Left kidney (tissue), 8 donors: ENCODE measurements at places on chromosomes 6 and 20.

GRCh38 chr6:26155061-26155930, 68.1 kb downstream of the HFE start:
- peak; percentile 64 for DNase-seq

DNA sequence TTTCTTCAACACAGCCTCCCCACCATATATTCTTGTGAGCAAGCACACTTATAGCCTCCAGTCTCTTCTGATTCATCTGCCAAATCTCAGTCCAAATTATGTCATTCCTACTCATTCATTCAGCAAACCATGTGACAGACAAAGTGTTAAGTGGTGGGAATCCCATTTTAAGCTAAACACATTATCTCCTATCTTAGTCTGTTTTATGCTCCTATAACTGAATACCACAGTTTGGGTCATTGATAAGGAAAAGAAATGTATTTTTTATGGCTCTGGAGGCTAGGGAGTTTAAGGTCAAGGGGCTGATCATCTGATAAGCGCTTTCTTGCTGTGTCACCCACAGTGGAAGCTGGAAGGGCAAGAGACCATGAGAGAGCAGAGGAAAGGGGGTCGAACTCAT, 23.9 kb upstream of the SMIM13 start:
- DNase-seq = no peak

- DNase-seq = peak; percentile 82
Measured at GRCh38 chr20:36792422-36792821, 18.9 kb upstream of the DSN1 start.

- no peak for DNase-seq
Measured at GRCh38 chr6:27159725-27160124, 87.8 kb upstream of the PRSS16 start.

DNA sequence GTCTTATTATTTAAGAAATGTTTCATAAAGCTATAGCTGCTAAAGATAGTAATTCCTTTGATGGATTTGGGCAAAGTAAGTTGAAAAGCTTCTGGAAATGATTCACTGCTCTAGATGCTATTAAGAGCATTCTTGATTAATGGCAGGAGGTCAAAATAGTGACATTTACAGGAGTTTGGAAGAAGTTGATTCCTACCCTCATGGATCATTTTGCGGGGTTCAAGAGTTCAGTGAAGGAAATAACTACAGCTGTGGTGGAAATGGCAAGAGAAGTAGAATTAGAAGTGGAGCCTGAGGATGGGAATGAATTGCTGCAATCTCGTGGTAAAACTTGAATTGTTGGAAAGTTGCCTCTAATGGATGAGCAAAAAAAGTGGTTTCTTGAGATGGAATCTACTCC, 316.1 kb downstream of the UTRN start:
- no peak for DNase-seq

- DNase-seq = no peak
Measured at GRCh38 chr6:160138839-160139419, 17.3 kb downstream of the SLC22A1 start.

- DNase-seq = no peak
Measured at GRCh38 chr20:22453244-22454080, 130.9 kb downstream of the FOXA2 start.

- no peak for DNase-seq
Measured at GRCh38 chr6:148885925-148886845, 139.4 kb downstream of the UST start.

DNA sequence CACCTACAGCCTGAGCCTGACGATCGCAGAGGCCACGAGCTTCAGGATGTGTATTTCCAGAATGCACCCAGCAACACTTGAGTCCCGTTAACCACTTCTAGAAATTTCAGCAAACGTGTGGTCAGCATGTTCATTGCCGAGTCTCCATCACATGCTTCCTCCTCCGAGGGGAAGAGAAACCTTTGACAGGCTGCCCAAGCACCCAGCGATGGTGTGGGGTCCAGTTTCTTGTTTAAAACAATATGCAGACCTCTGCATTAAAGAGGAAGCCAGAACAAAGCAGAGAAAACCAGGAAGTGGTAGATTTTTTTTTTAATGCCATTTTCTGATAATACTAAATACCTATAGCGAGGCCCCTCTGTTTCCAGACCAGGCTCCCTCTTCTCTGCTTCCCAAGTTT, 71.9 kb downstream of the GNAS-AS1 start:
- no peak for DNase-seq

DNA sequence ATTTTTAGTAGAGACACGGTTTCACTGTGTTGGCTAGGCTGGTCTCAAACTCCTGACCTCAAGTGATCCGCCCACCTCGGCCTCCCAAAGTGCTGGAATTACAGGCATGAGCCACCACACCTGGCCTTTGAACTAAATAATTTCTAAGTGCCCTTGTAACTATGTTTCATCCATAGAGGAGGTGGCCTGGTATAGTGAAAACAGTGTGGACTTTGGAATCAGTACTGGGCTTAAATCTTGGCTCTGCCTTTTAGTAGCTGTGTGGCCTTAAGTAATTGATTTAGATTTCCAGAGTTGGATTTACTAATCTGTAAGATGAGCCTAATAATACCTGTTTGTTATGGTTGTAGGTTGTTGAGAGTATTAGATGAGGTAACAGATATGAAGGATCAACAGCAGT, 14.2 kb upstream of the TGM3 start:
- no peak for DNase-seq

GRCh38 chr6:99425647-99426450, 741 bp upstream of the PNISR start:
- peak; percentile 91 for DNase-seq

- no peak for DNase-seq
Measured at GRCh38 chr20:40444516-40444915, 244.5 kb downstream of the MAFB start.

DNA sequence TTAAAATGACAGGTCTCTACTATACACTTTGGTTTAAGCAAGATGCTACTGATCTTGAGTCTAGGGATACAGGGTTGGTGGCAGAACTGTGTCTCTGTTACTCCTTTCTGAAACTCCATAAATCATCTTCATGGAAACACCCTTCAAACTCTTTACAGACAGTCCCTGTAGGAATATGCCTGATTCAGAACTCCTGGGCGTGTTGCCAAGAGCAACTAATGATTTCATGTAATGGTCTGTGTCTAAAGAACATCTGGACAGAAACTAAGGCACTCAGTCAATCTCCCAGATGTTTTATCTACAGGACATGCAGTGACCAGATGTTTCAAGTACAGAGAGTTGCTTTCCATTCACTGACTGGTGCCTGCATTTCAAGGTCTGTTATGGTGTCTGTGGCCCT, 464.4 kb upstream of the CHD6 start:
- DNase-seq = peak; percentile 74

DNA sequence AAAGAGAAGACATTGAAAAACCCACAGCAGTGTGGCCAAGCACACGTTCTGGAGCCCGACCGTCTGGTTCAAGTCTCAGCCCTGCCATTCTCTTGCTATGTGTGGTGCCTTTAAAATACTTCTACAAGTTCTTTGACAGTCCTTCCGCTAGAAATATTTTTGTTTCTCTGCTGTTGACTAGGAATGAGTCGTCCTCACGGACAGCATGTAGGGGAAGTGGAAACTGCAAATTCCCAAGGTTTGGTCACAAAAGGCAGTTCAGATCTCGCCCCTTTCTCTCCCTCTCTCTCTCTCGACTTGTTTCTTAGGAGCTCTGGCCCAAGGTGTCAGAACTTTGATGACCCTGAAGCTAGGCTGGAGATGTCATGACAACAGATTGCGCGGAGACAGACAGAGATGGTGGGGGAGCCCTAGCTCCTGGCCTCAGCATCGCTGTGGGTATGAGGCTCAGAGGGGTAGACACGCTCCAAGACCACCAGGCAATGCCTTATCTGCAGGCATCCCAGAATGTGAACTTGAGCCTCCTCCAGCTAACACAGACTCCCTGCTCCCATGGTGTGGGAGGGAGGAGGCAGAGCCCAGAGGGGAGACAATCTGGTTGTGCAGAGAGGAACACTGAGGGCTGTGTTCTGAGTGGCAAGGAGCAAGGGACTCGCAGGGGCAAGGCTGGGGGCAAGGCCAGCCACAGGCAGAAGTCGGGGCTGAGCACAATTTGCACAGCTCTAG, 368.9 kb upstream of the SULF2 start:
- no peak for DNase-seq

DNA sequence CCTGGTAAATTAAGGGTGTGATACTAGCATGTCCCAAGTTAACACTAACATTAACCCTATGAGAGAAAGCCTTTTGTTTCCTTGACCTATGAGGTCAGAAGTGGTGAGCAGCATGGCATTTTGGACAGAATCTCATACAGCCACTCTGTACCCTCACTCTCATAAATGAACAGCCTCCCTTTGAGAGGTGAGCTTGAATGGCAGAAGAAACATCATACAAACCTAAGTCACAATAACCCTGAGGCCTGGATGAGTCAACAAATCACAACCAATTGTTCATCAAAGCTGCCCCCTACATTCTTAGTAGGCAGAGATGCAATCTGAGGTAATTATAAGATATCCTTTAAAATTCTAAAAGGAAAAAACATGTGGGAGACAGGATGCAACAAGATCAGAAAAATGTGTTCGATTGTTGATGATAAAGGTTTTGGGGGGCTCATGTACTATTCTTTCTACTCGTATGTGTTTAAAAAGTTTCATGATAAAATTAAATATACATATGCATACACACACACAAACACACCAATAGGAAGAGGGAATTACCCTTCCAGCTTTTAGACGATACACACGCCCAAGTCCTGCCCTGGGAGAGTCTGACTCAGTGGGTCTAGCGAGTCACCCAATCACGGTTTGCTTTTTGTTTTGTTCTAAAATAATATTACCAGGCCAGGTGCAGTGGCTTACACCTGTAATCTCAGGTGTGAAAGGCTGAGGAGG, 117.3 kb downstream of the ARHGAP18 start:
- no peak for DNase-seq
